ENCODE measurements at places on chromosomes 11 and 22.

GRCh38 chr22:48236261-48236660 lies 1473.8 kb downstream of the TBC1D22A start:
- no peak for DNase-seq

- peak; percentile 73 for DNase-seq
Observed at GRCh38 chr22:29040385-29041275, 21.0 kb downstream of the C22orf31 start.

GRCh38 chr11:1391165-1392075 lies 1.7 kb downstream of the BRSK2 start:
- DNase-seq, result no peak

DNA sequence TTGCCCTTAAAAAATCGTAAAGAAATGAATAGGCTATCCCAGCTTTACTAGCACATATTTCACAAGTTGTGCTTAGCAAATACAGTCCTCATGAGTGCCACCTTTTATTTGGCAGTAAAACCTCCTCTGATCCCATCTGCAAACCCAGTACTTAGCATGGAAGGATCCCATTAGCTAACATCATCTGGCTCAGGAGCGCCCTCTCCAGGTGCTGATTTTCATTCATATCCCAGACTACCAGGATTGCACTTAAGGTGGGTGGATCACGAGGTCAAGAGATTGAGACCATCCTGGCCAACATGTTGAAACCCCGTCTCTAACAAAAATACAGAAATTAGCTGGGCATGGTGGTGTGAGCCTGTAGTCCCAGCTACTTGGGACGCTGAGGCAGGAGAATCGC lies 76.1 kb upstream of the PAX6 start:
- peak; percentile 18 for DNase-seq

DNA sequence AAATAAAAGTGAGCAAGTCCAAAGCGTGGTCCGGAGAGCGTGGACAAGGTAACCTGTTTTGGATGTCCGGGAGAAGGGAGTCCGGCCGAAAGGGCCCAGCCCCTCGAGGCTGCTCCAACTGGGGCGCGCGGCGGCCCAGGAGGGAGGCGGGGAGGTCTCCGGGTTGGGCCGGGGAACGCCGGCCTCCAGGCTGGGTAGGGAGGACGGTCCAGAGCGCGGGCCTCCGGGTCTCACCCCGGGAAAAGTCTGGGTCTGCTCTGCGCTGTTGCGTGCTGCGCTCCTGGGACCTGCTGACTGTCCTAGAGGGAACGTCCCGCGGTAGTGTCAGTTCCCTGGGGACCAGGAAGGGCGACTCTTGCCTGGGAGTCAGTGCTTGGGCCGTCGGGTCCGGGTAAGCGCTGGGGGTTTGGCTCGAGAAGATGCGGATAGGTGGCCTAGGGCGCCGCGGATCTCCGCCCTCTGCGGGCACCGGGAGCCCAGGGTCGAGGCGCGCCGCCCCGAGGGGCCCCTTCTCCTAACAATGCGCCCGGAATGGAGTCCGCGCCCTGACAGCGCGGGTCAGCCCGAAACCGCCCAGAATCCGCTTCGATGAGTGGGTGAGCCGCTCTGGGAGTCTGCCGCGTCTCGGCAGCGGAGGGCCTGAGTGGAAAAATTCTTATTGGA lies 988 bp upstream of the FLI1 start:
- DNase-seq, result no peak

GRCh38 chr11:96178049-96178886 lies 164.7 kb downstream of the MAML2 start:
- DNase-seq, result no peak

All from HCT116 (cell line).